Cortex of kidney (tissue), 1 donor: ENCODE measurements at places on chromosomes 3 and 15.

DNA sequence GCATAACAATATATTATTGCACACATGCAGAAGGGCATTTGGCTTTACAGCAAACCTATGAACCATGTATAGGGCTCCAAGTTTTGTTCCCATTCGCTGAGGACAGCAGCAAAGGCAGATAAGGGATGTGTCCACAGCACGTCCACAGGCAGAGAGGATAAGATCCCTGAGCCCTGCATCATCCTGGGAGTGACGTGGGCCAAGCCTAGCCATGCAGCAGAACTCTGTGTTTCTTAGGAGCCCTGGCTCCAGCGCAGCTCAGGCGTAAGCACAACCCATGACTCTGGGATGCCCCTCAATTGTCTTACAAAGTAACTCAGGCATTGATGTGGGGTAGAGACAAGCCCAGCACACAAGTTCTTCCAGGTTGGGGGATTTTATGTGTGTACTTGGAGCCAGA, 194.3 kb upstream of the CTDSPL start:
- no peak for DNase-seq

- no peak for DNase-seq
Measured at GRCh38 chr3:65796676-65797075, 242.0 kb downstream of the MAGI1 start.

- no peak for DNase-seq
Measured at GRCh38 chr3:62238431-62238830, 134.9 kb downstream of the FEZF2 start.

DNA sequence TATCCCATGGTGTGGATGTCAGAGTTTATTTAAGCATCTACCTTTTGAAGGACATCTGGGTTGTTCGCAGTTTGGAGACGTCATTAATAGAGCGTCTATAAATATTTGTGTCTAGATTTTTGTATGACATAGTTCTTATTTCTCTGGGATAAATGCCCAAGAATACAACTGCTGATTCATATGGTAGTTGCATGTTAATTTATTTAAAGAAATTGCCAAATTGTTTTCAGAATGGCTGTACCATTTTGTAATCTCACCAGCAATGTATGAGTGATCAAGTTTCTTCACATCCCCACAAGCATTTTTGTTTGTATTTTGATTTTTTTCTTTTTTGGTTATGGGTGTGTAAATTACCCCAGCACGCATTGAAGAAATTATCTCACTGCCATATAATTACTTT, 656.9 kb downstream of the NTRK3 start:
- no peak for DNase-seq

GRCh38 chr3:108064293-108064887, 26.4 kb downstream of the CD47 start:
- DNase-seq = no peak

GRCh38 chr3:13657660-13658435, 108.9 kb downstream of the FBLN2 start:
- no peak for DNase-seq

DNA sequence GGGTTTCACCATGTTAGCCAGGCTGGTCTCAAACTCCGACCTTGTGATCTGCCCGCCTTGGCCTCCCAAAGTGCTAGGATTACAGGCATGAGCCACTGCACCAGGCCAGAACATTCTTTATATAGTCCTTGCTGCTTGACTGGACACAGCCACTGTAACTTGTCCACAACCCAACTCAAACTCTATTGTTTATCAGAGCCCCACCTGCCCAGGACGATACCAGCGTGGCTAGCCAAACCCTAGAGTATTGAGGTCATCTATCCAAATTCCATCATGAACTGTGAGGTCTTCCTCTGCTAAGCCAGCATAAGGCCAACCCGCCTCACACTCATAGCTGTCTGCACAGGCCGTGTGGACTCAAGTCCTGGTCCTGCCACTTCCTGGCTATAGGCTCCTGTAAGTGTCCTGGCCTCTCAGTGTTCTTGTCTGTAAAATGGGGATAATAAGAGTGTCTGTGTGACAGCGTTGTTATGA, 63.9 kb downstream of the DAPK2 start:
- DNase-seq = no peak

GRCh38 chr3:193506921-193507320, 47.8 kb downstream of the ATP13A4 start:
- no peak for DNase-seq

DNA sequence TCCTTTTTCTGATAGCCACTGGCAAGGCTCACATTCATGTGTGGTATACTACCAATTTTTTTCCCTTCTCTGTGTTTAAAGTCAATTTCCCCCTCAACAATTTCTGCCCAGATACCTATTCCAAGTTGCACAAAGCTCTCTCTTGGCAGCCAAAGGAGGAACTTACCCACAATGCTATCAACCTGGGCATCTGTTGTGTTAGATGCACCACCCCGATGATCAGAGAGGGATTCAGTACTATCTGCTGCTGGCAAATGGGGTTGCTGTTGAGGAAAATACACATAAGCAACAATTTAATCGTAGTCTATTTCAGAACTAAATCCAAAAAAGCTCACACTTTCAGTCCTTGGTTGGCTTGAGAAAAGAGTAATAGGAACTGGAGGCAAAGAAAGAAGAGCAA, 46.1 kb downstream of the AAGAB start:
- no peak for DNase-seq

DNA sequence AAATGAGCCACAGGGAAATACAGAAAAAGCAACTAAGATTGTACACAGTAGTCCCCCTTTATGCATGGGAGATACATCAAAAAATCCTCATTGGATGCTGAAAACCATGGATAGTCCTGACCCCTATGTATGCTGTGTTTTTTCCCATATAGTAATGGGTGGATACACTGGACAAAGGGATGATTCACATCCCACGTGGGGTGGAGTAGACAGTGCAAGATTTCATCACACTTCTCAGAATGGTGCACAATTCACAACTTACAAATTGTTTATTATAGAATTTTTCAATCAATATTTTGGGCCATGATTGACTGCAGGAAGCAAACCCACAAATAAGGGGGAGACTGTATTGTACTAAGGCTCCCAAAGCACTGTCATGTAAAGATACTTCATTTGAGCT, 224.4 kb upstream of the STRIT1 start:
- no peak for DNase-seq

DNA sequence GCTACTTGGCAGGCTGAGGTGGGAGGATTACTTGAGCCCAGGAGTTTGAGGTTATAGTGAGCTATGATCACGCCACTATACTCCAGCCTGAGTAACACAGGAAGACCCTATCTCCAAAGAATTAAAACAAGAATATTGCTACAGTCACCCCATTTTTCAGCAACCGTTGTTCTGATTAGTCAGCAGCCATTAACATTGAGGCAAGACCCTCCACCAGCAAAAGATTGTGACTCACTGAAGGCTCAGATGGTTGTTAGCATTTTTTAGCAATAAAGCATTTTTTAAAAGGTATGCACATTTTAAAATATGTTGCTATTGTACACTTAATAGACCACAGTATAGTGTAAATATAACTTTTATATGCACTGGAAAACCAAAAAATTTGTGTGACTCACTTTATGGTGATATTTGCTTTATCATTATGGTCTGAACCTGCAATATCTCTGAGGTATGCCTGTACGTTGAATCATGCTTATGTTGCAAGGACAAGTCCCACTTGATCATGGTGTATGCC, 492.6 kb downstream of the SQOR start:
- no peak for DNase-seq

- DNase-seq = no peak
Measured at GRCh38 chr3:184099806-184100686, 3.2 kb downstream of the HTR3E start.

DNA sequence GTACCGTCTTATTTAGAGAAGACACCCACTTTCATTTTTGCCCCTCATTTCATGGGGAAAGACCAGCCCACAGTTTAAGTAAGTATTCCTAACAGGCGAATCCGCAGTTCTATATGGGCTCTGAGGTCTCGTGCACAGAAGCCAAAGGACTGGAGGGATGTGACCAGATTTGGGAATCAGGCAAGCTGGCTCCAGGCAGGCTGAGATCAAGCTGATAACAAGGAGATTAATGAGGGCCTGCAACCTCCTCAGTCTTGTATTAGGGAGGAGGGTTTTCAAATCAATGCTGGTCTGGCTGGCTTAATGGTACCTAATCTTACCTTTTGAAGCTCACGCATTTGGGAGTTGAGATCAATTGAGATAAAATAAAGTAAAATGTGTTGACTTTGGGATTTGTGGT, 15.3 kb downstream of the ST8SIA2 start:
- DNase-seq = no peak

GRCh38 chr3:72234391-72234790, 449.4 kb upstream of the PROK2 start:
- no peak for DNase-seq

- DNase-seq = no peak
Measured at GRCh38 chr3:64105816-64106215, 82.5 kb upstream of the PSMD6 start.

- DNase-seq = no peak
Measured at GRCh38 chr3:129936757-129937156, 37.8 kb upstream of the TRH start.

- no peak for DNase-seq
Measured at GRCh38 chr3:15339786-15340215, 7.4 kb upstream of the SH3BP5 start.

DNA sequence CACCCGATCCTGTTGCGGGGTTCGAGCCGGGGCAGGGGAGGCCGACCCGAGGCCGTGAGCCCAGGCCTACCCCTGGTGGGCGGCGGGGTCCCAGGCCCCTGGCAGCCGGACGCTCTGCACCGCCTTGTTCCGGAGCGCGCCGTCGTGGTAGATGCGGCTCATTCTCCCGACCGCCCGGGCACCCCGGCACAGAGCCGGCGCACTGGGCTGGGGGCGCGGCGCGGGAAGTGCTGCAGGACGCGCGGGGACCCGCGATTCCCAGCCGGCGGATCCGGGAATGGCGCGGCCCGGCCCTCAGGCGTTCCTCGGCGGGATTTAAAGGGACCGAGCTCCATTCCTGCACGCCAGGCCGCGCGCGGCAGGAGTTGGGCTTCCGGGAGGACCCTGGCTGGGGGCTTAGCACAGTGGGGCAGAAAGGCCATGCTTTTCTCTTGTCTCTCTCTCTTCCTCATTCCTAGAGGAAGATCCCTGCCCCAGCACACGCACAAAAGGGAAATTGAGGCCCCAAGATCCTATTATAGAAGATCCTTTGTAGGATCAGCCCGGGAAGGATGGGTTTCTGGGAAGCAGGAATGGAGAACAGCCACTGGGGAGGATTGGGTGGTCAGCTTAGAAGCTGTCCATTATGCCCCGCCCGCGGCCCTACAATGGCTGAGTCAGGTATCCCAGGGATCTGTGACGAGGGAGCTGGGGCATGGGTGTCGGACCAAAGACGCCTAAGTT, at the start of gene ARPIN:
TSS of gene ARPIN (minus strand) at position 279 of the 723 bp plus-strand sequence. CDS start at position 162, 117 bp downstream.
- no peak for DNase-seq

DNA sequence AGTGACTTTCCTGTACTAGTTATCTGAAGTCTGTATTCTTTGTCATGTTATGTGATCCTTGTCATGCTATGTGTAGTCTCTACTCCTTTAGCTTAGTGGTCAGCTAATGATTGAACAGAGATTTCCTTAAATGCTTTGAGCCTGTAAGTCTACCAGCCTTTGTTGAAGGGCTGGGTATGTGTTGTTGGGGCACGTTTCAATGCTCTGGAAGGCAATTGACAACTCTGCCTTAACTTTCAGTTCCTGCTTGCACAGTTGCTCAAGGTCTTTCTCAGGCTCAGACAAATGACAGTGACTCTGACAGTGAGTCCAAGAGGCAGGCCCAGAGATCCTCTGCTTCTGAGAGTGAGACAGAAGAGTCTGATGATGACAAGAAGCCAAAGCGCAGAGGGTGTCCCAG, 89.3 kb downstream of the CHD2 start:
- DNase-seq = no peak

- no peak for DNase-seq
Measured at GRCh38 chr3:119642746-119643473, 17.5 kb downstream of the POPDC2 start.

- no peak for DNase-seq
Measured at GRCh38 chr3:134094491-134094890, 64.8 kb upstream of the SLCO2A1 start.

GRCh38 chr3:52238193-52238760, 681 bp downstream of the TWF2 start:
- no peak for DNase-seq
